Activated CD4-positive, alpha-beta T cell treated with anti-CD3 and anti-CD28 coated beads for 1 hour (primary cell): ENCODE measurements at places on chromosomes 12 and 14.

GRCh38 chr14:99593971-99594841 lies 9.8 kb downstream of the CCDC85C start:
- no peak for DNase-seq

DNA sequence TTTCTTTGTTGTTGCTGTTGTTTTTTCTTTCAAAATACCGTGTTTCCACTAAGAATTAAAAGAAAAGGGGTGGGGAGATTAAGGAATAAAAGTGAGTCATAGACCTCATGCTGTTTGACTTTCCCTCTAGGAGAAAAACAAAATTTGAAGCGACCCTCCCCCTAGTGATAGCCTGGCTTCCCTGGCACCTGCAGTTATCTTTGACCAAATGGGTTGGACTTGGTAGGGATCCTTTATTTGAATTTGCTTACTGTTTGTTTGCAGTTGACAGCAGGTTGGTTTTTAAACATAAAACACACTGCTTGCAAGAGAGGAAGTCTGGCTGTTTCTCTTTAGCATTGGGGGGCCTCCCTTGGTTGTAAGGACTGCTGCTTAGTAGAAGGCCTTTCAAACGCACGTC lies 14.0 kb downstream of the OTX2 start:
- DNase-seq = no peak

DNA sequence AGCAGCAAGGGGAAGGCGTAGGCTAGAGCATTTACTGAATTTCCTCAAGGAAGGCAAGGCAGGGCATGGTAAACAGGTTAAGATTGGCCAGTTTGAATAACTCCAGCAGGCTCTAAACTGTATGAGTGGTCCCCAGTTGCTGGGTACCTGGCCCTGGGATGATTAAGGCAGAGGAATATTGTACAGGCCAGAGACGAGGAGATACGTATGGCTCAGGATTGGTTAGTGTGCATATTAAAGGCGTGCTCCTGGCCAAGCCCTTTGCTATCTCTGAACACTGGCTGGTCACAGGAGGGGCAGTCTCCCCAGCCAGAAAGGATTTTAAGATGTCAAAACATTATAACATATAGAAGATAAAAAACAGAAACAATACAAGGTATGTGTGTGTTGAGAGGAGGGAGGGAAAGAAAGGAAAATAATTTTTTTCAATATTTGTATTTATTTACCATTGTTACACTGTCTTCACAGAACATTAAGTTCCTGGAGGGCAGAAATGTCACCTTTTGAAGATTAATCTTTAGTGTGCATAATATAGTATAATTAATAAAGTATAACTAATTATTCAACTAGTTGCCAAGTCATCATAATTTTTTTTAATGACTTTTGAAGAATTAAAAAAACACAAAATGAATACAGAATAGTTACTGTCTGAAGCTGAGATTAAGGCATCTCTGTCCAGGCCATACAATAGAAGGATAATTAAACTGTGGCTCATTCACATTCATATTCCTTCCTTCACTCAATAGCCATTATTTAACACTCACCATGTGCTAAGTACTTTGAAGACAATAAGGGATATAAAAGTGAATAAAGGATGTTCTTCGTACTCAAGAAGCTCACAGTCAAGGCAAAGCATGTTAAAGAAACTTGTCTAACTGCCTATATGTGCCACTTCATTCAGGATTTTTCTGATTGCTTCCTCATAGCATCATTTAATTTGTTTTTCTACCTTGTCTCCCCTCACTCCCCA lies 41.9 kb downstream of the DCP1B start:
- DNase-seq = no peak

DNA sequence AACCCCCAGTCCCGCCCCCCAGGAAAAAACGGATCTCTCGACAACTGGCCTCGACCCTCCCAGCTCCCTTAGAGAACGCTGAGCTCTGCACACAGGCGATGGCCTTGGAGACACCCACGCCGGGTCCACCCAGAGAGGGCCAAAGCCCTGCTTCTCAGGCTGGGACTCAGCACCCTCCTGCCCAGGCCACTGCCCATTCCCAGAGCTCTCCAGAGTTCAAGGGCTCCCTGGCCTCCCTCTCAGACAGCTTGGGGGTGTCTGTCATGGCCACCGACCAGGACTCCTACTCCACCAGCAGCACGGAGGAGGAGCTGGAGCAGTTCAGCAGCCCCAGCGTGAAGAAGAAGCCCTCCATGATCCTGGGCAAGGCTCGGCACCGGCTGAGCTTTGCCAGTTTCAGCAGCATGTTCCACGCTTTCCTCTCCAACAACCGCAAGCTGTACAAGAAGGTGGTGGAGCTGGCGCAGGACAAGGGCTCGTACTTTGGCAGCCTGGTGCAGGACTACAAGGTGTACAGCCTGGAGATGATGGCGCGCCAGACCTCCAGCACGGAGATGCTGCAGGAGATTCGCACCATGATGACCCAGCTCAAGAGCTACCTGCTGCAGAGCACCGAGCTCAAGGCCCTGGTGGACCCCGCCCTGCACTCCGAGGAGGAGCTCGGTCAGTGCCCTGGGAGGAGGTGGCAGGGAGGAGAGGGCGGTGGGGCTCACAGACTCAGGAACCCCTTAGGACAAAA lies 95.8 kb downstream of the LGMN start:
- no peak for DNase-seq

DNA sequence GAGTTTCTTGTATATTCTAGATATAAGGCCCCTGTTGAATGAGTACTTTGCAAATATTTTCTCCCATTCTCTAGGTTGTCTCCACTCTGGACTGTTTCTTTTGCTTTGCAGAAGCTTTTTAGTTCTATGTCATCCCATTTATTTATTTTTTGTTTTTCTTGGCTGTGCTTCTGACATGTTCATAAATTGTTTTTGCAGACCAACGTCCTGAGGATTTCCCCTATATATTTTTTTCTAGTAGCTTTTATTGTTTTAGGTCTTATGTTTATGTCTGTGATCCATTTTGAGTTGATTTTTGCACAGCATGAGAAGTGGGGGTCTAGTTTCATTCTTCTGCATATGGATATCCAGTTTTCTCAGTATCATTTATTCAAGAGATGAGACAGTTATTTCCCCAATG lies 70.4 kb upstream of the BTG1 start:
- no peak for DNase-seq

DNA sequence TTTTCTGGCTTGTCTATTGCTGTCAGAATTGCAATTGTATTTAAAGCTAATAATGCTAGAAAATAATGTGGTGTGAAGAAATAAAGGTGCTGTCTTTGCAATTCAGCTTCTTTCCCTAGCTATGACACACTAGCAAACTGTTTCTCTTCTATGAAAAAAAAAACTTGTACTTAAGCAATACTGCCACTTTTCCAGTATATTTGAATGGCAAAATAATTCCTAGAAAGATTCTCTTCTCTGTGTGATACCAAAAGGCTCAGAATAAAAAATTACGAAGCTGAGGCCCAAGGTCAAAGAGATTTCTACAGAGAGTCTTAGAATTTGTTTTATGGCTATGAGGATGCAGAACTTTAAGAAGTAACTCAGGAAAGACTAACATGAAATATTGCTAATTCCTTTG lies 235.5 kb downstream of the ADAMTS20 start:
- no peak for DNase-seq

GRCh38 chr14:53010193-53011040 lies 59.6 kb upstream of the FERMT2 start:
- DNase-seq = no peak

DNA sequence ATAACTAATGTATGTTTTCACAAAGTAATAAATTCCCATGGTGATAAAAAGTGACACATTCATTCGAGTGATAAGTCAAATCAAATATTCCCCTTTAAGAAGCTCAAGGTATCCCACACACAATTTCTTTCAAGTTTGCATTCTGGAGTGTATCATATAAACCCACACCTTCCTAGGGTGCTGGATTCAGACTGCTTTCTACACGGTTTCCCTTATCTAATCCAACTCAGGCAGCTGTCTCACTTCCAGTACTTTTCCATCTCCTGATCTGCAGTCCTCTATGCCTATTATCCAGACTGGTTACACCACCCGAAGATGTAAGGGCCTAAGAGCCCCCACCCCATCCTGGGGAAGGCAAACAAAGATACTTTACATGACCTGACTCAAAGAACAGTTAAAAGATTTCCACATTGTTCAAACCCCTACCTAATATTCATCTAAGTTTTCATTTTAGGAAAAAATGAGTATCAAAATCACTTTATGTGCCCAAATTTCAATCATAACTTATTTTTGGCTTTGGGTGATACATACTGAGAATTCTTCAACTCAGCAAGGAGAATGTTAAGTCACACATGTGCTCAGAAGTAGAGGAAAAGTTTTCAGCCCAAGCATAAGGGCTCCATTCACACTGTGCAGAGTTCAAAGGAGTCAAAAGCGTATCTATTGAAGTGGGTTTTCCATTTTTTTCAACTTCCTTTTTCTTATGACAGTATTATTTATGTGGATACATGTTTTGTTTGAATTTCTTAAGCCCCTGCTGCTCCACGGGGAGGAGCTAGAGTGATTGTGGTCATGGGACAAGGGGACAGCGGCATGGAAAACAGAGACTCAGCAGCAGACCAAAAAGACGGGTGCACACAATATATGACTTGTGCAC lies 41.8 kb downstream of the CORO1C start:
- no peak for DNase-seq

DNA sequence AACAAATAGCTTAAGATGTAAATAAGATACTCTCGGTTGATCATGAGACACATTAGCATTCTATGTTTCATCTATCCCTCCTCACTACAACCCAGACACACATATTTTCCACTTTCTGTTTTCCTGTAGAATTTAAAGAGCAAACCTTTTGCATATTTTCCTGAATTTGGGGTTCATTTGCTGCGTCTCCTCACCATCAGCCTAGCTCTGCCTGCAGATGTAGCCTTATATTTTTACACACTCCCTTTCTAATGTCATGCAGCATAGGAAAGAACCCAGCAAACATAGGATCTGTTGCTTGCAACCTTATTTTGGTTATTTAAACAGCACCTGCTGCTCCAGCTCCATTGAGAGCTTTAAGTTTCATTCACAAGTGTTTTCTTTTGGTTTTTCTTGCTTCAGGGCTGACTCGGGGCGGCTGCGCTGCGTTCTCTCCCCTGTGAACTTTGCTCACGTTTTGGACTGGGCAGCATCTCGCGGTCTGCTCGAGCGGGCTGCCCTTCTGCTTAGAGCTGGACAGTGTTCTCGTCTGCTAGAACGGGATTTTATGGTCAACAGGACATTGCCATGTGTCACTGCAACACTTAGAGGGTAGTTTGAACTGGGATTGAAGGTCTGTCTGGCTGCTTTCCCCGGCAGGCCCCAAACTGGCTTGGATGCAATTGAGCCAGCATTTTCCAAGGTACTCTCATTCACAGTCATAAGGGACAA lies 57.8 kb upstream of the VRK1 start:
- no peak for DNase-seq

DNA sequence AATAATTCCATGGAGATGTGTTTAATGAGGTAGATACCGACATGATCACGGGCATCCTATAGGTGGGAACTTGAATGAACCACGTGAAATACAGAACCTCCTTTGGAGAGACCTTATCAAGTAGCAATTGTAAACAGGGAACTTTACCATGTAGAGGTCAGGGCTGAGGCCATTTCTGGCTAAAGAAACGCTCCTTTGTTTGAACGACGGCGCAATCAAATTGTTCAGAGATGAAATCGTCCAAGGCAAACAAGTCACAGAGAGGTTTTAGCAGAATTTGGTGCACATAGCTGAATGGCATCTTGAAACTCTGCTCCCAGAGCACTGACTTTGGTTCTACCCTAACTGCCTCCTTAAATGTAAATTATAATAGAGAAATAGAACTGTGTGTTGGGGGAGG lies 9.8 kb downstream of the PRIMA1 start:
- no peak for DNase-seq

DNA sequence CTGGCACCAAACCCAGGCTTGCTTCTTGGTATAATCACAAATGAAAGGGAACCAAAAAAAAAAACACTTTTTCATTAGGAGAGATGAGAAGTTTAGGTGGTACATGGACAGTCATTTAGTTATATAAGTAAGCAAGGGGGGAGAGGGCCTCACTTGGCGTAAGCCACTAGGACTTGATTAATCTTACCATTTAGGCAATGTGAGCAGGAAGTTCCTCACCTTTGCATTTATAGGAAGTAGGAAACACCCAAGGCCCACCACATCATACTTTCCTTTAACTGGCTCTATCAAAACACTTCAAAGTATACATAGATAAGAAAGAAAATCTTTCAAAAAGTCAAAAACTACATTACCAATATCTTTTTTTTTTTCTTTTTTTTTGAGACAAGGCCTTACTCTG lies 6.7 kb upstream of the RPS6KA5 start:
- DNase-seq = no peak

DNA sequence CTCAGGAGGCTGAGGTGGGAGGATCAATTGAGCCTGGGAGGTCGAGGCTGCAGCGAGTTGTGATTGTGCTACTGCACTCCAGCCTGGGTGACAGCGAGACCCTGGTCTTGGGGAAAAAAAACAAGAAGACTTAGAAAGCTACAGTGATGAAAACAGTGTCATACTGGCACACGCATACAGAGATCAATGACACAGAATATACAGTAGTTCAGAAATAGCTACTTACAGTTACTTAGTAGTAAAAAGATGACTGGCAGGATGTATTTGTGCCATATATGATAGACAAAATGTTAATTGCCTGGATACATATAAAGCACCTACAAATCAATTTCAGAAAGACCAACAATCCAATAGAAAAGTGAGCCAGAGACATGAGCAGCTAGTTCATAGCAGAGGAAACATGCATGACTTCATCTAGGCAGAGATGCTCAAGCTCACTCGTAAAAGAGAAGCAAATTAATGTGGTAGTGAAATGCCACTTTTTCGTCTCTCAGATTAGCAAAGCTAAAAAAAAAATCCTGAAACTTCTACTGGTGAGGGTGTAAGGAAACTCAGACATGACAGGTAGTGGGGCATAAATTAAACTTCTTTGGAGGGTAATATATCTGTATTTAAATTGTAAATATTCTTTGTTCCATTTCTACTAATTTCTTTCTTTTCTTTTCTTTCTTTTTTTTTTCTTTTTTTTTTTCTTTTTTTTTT lies 2.5 kb upstream of the ALDH2 start:
- DNase-seq = no peak

- DNase-seq = no peak
These were observed 79.1 kb upstream of the BDKRB2 start for GRCh38 chr14:96125536-96125935.

GRCh38 chr14:95519699-95520098 lies 3.2 kb upstream of the SYNE3 start:
- DNase-seq = peak; percentile 59

- no peak for DNase-seq
These were observed 507.5 kb upstream of the STXBP6 start for GRCh38 chr14:25557466-25557865.
